MCF 10A (cell line): ENCODE measurements at places on chromosomes 7 and 10. TPM values are rescaled to one million over a fixed set of nuclear protein-coding genes. Genes with fewer than 3 reads are reported as not detected.

DNA sequence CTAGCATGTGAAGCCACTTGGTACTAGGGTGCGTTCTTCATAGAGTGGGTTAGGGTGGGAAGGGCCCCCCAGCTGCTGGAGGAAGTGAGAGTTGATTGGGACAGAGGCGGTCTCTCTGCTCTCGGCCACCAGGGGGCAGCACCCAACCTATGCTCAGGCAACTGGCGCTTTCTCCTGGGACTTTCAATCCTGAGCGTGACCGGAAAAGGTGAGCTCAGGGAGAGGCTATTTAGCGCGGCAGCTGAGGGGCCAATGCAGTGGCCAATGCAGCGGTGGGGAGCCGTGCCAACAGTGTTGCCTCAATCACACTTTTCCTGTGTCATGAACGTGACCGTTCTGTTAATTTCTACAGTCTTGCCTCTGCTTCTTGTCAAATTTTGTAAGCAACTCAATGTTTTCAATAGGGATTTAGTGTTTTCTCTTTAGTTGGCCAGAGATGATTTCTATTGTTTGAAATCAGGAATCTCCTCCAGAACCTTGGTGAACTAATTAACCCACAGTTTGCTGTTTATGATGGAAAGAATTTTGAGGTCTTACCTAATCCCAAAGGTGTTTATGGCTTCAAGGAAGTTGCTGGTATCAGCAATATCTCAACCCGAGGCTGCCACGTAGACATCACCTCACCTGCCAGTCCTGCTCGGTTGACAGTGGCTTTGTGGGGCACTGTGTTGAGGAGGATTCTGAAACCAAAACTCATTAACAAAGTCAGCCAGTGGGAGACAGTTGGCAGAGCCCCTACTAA, 67.9 kb upstream of the PDZD8 start:
- no peak overlapping the region for H3K27ac ChIP-seq
- peaks cover 29% of the 10 kb centered on the region for H3K4me1 ChIP-seq
- DNase-seq = peak; percentile 97
- H3K36me3 ChIP-seq = no peaks in the 10 kb centered on the region

CALML5 gene
- not detected in 2 replicates for total RNA-seq

- H3K27ac ChIP-seq = no peak overlapping the region
- H3K27me3 ChIP-seq = no peaks in the 10 kb centered on the region
- no peaks in the 10 kb centered on the region for H3K4me1 ChIP-seq
- no peak overlapping the region for H3K4me3 ChIP-seq
- H3K36me3 ChIP-seq = no peaks in the 10 kb centered on the region
- no peak for DNase-seq
Measured at GRCh38 chr7:114740941-114741340, 181.0 kb upstream of the MDFIC start.

CABCOCO1 gene
- total RNA-seq = not detected in 2 replicates

DNA sequence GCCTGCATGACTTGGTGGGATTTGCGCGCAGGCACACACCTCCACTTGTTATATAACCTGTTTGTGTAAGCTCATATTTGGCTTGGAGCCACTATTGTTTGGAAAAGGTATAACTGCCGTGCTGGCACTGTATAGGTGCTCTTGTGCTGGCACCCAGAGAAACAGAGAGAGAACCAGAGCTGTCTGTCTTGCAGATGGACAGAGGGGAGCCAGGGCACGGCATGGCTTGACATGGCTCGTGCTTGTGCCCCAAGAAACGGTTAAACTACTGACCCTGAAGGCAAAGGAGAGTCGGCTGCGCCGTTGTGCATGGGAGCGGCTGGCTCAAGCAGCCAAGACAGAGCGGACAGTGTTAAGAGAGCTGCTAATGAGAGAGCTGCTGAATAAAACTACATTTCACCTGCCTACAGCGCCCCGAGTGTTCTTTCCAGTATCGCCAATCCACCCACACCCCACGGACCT, 23.2 kb downstream of the RAPGEF5 start:
- no peaks in the 10 kb centered on the region for H3K27me3 ChIP-seq
- no peaks in the 10 kb centered on the region for H3K36me3 ChIP-seq
- no peak overlapping the region for H3K4me3 ChIP-seq
- DNase-seq = no peak
- peaks cover 9% of the 10 kb centered on the region for H3K4me1 ChIP-seq
